ENCODE measurements at places on chromosomes 13 and 19.

DNA sequence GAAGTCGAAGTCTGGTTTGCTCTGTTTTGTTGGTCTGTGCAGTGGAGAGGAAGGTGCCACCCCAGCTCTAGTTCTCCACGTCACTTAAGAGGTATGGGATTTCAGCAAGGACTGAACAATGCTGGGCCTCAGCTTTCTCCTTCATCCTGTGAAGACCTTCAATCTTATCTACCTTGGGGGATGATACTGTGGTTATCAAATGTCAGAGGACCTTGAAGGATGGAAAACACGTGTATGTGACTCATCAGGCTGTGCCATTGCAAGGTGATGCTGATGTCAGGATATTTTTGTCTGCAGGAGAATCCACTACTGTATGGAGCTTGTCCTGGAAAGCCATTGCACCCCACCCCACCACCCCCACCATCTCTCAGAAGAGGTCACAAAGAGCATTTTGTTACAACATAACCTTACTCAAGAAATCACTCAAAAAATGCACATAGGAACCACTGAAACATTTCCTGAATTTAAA is 81.4 kb upstream of the UQCRFS1 start:
- DNase-seq, result peak; percentile 70

DNA sequence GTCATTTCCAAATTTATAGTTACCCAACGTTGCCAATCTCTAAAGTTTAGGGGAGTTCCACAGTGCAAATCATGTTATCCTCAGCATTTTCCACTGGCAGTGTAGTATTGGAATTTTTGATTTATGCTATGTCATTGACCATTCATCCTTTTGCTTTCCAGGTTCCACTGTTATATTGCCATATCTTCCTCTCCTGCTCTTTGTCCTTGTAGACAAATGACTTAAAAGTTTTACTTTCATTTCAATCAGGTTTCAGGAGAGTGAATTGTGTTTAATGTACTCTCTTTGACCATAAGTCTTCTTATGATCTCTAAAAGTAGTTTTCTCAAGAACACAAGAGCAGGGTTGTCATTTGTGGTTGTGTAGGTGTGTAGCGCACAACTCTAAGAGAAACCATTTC is 274.6 kb downstream of the COG6 start:
- no peak for DNase-seq

- DNase-seq, result peak; percentile 18
Observed at GRCh38 chr13:22091971-22092300, 421.1 kb downstream of the FGF9 start.

DNA sequence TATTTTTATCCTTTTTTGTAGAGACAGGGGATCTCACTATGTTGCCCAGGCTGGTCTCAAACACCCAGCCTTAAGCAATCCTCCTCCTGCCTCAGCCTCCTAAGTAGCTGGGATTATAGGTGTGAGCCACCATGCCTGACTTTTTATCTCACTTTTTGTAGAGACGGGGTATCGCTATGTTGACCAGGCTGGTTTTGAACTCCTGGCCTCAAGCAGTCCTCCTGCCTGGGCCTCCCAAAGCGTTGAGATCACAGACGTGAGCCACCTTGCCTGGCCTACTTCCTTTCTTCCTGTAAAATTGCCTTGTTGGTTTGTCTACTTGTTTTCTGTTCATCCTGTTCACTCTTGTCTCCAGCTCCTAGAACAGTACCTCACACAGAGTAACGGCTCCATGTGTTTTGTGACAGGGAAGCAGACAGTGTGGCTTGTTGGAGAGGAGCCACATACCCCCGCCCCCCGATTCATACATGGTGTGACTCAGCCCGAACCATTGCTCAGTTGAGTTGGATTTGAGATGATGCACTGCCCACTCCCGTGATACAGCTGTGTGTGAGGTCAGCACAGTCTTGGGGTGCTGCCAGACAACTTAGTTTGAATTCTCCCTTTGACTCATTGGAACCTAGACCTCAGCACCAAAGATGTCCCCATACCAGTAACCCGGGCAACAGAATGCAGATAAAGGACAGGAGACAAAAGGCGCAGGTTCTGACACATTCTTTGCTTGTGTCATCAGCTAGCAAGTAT is 34.2 kb downstream of the GPR42 start:
- DNase-seq, result peak; percentile 62

DNA sequence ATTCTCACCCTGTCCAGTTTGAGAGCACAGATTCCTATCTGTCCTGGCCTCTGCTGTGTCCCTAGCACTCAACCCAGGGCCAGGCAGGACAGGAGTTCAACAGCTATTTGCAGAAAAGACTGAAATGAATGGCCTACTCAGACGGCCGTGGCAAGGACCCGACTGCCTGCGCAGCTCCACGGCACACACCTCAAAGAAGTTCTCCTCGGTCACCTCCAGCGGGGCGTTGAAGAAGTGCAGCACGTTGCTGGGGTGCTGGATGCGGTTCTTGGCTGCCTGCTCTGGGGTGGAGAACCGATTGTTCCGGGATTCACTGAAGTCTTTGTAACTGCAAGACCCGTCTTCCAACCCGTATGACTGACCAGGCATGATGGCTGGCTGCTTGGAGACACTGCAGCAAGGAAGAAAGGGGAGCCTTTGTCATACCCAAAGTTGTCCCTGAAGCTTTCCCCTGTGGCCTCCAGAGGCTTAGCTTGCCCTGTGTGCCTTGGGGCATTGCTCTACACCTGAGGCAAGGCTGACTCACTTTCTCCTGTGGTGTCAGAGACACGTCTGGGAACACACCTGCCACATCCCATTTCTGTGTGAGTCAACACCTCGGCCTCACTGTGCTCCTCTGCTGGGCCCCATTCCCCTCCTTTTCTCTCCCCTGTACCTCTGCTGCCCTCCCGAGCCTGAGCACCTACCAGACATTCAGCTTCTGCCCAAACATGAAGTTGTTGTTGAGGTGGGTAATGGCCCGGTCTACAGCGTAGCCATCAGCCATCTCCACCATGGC is 6.8 kb upstream of the ECH1 start:
- DNase-seq, result no peak

DNA sequence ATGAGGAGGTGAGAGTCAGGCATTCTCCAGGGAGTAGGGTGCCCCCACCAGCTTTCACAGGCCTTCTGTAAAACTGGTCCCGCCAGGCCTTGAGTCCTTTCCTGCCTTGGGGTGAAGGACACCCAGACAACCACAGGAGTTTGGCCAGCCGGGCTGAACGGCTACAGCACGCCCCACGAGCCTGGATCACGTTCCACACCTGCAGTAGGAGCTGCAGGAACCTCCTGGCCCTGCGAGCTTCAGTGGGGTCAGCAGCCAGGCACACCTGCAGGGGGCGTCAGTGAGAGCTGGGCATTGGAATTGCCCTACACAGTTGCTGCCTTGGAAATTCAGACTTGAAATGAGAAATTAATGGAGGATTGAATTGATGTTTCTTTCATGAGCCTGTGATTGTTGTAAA is 45.7 kb downstream of the COL4A2 start:
- no peak for DNase-seq

- DNase-seq, result no peak
Observed at GRCh38 chr19:3268326-3268725, 43.9 kb downstream of the CELF5 start.

GRCh38 chr13:79735228-79735627 is 254.3 kb downstream of the NDFIP2 start:
- DNase-seq, result no peak

DNA sequence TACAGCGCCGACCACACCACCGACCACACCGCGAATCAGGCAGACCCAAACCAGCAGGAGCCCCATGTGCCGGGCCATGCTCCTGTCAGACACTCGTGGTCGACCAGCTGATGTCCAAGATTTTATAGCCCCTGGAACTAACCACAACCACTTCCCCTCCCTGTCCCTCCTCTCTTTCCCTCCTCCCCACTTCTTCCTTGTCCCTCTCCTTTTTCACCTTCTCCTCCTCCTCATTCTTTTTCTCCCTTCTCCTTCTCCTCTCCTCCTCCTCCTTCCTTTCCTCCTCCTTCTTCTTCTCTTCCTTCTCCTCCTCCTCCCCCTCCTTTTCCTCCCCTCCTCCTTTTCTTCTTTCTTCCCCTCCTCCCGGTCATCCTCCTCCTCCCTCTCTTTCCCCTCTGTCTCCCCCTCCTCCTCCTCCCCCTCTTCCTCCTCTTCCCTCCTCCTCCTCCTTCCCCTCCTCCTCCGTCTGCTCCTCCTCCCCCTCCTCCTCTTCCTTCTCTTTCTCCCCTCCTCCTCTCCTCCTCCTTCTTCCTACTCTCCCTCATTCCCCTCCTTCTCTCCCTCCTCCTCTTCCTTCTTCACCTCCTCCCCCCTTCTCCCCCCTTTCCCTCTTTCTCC is 670 bp downstream of the BSPH1 start:
- no peak for DNase-seq

- no peak for DNase-seq
Observed at GRCh38 chr19:52094526-52095130, 937 bp downstream of the ZNF841 start.

DNA sequence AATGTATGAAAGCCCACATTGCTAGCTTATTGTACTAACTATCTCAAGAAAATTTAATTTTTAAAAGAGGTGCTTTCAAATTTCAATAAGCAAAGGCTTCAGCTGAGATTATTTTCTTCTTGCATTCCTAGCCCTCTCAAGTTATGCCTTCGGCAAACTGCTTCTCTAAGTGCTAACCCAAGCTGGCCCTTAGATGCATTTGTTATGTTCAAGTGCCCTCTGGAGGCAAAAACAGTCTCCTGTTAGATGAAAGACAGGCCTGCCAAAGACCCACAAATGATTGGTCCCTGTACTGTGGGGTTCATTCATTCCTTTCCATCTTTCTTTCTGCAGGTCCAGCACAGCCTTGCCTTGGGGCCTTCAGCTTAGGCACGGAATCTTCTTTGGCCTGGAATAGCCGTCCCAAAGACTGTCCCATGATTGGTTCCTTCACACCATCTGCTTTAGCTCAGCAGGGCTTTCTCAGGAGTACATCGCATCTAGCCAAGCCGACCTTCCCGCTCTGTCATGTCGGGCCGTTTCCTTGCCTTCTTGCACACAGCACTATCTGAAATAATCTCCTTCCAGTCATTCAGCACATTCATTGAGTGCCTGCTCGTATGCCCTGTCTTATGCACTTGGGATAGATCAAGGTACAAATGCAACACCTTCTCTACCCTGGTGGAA is 26.4 kb upstream of the TPTE2 start:
- peak; percentile 67 for DNase-seq

DNA sequence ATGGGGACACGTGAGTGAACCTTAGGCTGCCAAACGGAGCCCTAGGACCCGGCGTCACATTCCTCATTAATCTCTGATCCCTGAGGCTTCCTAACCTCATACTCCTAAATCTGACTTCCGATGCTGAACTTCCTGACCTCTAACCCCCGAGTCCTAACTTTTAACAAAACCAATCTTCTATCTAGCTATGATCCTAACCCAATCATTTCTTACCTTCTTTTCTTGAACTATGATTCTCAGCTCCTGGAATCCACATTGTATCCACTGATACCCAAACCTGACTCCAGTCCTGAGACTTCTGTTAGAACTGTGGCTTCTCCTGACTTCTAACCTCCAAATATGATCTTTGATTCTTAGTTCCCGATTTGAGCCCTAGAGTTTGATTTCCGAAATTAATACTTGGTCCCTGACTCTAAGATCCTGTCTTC is 447 bp downstream of the NFKBIB start:
- no peak for DNase-seq

DNA sequence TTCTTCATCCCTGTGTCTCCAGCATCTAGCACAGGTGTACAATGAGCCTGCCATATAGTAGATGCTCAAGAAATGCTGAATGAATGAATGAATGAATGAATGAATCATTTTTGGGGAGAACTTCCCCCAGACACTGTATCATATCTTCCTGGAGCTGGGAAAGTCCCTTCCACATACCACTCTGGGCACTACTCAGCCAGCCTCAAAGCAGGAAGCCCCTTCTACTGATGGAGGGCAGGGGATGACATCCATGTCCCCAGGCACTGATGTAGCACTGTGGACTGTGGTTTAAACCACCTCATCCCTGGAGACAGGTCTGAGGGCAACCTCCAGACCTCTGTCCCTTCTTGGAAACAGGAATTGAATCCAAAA is 4.8 kb downstream of the GNA15 start:
- peak; percentile 58 for DNase-seq

GRCh38 chr13:101654883-101655282 is 202.4 kb downstream of the ITGBL1 start:
- no peak for DNase-seq

DNA sequence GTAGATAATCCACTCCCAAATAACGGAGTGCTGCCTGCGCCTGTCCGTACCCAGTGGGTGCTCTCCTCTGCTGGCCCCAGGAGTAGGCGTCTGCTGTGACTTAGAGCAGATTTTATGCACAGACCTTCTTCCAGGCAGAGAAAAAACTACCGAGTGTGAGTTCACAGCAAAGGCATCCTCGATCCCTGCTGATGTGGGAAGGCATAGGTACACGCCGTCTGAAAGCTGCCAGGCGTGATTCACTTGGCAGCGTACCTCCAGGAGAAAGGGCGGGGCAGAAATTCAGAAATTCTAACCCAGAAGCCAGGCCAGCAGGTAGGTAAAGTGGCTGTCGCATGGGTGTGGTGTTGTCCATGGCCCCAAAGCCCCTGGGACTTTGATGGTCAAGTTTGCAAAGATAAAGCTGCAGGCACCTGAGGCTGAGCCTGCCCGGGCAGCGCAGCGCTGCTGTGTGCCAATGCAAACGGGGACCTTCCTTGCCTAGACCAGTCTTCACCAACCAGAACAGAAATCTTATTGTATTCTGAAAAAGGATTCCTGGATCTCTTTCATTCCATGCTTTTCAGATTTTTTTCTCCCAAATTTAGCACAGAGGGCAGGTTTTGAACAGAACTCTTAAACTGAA is 36.3 kb downstream of the COL4A2 start:
- no peak for DNase-seq

- DNase-seq, result no peak
Observed at GRCh38 chr19:50258918-50259372, 55.5 kb downstream of the MYH14 start.

DNA sequence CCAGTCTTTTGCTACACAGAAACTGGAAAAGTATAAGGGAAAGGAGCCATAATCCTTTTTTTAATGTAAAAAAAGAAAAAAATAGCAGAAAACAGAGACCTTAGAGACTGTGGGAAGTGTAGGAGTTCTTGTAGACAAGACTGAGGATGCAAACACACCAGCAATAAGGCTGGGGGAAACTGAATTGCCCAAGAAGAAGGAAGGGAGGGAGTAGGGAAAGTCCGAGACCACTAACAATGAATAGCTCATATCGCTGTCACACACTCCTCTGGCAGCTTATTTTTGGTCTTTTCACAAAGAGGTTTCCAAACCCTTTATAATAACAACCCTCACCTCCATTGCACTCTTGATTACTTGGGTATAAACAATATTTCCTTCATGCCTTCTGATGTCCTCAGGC is 952.0 kb downstream of the SLITRK5 start:
- DNase-seq, result no peak

DNA sequence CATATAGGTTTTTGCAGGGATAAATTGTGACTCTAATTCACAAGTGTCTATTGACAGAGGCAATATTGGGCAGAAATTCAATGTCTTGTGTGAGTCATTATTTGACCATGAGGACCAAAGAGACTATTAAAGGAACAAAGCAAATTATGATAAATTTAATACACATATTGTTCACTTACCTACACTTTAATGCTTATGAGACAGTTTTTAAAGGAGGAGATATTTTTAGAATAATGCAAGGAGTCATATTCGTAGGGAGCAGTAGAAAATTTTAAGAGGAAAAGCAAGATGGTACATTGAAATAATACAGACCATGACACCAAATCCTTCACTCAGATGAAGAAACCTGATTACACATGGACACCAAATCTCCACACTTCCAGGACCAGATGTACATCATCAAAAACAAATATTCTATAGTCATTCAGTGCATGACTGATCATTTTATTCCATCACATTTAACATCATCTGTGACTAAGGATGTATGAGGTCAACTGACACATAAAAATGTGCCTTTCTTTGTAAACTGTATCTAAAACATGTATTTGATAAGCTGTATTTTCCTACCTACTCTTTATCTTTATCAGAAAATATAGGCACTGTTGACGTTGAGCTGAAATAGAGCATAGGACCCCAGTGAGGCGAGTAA is 4.2 kb upstream of the OR7A17 start:
- DNase-seq, result no peak

Data from MV-4-11 (cell line).